ENCODE measurements at places on chromosomes 5 and 9.

DNA sequence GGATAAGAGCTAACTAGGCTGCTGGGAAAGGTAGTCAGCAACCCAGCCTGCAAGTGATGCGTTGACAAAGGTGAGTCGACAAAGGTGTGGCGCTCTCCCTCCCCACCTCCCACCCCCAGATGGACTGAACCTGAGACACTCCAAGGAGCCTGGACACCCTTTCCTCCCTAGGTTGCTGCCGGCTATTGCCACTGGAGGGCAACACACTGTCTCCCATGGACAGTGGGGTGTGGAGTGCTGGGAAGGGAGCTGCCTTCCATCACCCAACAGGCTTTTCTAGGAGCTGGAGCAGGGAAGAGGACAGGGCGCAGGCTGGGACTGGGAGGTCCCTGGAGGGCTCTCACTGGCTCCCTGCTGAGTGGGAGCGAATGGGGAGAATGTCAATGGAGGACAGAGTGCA is 75.4 kb upstream of the ARAP3 start:
- peak; percentile 12 for DNase-seq

DNA sequence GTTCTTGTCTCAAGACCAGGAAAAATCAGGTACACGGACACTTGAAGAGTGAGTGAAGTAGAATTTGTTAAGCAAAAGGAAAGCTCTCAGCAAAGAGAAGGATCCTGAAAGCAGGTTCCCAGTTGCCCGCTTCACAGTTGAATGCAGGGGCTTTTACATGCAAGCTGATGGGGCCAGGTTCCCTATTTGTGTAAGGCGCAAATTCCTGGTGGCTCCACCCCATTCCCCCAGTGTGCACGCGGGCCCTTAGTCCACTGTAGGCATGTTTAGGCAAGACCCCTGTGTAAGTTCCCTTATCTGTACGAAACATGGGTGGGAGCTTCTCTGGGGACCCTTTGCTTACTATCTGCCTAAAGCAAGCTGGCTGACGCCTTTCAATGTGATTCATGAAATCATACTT is 2.7 kb upstream of the AGTPBP1 start:
- no peak for DNase-seq

- peak; percentile 53 for DNase-seq
These were observed 16.1 kb upstream of the NEUROG1 start for GRCh38 chr5:135551593-135552447.

- no peak for DNase-seq
These were observed 179.7 kb upstream of the DAB2 start for GRCh38 chr5:39604491-39604890.

DNA sequence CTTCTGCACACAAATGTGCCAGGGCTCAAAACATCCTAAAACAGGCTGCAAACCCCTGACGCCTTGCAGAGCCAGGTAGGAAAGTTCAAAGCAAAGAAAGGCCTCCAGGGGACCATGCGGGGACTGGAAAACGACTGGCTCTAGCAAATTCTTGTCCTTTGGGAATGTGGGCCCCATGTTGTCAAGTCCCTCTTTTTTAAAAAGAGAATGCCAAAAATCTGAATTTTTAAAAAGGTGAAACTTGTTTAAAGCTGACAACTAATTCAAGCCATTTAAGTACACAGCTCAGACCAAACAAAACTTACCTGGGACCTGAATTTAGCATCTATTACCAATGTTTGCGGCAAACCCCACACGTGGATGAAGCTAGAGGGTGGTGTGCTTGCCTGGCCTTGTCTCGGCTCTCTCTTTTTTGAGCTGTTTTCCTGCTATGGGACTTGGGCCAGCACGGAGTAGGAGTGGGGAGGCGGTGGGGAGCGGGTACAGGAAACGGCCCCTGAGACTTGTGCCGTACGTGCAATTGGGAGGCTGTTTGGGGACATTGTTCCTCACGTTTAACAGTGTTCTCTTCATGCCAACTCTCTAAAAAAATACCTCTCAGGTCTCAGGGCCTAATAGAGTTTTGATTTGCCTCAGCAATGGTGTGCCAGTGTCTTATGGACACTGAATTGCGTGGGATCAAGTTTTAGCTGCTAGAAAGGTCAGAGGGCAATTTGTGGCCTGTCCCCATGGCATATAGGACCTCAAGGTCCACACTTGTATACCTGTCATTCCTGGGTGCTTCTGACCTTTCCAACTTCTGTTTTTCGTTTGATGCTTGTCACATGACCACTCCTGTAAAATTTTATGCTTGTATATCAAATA is 15.1 kb upstream of the PHF19 start:
- DNase-seq, result no peak

DNA sequence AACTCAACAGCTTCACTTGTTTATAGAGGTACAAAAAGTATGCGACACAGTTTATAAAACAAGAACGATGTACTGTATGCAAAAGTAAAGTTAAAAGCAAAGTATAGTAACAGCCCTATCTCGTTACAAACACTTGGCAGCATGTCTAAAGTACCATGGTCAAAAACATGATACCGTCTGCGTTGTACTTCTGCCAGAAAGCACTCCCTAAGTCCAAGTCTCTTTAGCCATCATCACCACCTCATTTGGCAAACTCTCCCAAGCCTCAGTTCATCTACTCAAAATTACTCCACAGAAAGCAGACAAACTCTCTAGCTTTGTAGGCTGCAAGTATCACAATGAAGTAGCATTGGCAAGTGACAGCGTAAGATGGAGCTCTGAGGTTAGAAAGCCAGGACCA is 73.4 kb downstream of the NFIB start:
- no peak for DNase-seq

DNA sequence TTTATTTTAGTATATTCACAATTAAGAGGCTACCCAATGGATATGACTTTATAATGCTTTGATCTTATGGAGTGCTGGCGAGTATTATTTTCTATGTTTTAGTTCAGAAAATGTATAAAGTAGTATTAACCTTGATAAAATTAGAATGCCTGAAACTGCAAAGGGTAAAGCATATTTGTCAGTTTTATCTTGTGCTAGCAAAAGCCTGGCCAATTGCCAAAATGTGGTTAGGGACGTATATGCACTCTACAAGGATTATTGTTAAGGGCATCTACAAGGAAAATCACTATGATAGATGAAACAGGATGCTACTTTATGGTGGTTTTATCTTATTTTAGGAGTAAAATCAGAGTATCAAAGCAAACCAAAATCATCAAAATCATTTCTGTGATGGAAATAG is 281.7 kb downstream of the CCDC171 start:
- DNase-seq, result no peak

DNA sequence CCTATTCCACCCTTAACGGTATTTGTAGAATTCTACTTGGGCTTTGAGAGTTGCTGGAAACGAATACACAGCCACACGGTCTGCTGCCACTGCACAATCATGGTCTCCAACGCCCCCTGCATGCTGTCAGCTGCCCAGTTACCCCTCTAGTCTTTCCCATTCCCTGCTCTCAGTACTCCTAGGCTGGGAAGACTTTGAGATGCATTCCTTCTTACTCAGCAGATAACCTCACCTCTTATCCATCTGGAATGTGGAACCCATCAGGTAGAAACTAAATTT is 92.8 kb downstream of the ANKH start:
- DNase-seq, result no peak

DNA sequence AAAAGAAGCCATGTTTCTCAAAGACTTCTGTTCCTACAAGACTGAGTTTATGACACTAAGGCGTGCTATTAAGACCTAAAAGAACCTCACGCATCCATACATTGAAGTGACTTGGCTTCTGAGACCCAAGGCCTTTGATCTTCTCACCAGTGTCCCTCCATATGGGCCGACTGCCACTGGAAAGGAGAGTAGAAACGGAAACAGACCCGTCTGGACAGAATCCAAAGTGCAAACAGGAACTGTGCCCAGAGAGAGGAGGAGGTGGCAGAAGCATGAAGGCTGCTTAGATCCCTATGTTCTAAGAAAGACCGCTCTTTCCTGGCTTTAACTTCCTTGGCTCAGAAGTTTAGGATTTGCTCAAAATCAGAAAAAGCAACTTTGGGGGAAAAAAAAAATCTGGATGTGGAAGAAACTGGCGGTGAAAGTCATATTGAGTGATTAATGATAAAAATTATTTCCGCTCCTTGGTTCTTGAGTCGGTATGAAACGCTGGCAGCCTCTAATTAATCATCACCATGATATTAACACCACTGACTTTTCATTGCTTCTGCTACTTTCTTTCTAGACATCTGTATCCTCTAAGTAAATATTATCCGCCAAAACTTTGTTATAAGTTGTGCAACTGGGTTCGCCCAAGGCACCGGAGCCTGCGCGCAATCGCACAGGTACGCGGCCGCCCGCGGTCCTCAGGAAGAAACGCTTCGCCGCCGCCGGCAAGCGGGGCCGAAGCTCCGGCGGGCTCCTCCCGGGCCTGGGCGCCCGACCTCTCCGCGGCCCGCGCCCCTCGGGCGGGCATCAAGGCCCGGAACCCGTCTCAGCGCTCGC is 726 bp downstream of the DAP start:
- peak; percentile 38 for DNase-seq

- no peak for DNase-seq
These were observed 89.6 kb upstream of the BASP1 start for GRCh38 chr5:17127743-17128231.

DNA sequence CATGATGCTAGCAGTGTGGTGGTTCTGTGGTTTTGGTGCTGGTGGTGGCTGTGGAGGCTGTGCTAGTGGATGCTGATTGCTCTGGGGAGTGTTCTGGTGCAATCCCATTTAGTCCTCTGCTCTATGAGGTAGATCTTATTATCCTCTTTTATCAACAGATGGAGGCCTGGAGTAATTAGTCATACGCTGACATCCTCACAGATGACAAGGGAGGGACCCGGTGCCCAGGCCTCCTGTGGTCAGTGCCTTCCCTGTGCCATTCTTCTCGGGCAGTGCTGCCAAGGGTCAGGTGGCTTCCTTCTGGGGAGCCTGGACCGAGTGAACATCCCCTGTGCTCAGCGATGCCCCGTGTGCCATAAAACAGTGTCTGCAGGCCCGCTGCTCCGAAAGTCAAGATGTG is 74.5 kb downstream of the COL5A1 start:
- DNase-seq, result peak; percentile 82

GRCh38 chr5:39225405-39226099 is 6.2 kb upstream of the FYB1 start:
- DNase-seq, result no peak

- no peak for DNase-seq
These were observed 1.4 kb upstream of the MLLT3 start for GRCh38 chr9:20623748-20624124.
